ENCODE measurements at places on chromosomes 2 and 18.

DNA sequence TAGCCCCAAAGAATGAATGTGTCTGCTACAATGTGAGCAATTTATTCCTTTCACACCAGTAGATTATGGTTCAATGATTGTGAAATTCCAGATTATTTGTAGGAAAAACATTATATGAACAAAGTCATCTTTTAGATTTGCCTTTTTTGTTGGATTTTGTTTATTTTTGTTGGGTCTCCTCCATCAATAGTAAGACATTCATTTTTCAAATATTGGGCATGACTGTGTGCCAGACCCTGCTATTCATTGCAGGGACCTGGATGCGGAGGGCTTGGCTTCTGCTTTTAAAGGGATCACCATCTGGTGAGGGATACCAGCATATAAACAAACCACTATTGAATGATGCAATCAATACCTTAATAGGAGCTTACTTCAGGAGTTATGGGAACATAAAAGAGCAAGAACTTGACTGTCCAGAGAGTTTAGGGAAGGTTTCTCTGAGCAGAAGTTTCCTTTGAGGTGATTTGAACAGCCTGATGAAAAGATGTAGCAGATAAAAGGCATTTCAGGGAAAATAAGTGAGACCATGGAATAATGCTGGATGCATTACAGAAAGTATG, 486.7 kb downstream of the EPHA4 start:
- ATAC-seq = no peak

- peak; percentile 60 for ATAC-seq
Observed at GRCh38 chr18:9673296-9674251, 34.5 kb upstream of the RAB31 start.

DNA sequence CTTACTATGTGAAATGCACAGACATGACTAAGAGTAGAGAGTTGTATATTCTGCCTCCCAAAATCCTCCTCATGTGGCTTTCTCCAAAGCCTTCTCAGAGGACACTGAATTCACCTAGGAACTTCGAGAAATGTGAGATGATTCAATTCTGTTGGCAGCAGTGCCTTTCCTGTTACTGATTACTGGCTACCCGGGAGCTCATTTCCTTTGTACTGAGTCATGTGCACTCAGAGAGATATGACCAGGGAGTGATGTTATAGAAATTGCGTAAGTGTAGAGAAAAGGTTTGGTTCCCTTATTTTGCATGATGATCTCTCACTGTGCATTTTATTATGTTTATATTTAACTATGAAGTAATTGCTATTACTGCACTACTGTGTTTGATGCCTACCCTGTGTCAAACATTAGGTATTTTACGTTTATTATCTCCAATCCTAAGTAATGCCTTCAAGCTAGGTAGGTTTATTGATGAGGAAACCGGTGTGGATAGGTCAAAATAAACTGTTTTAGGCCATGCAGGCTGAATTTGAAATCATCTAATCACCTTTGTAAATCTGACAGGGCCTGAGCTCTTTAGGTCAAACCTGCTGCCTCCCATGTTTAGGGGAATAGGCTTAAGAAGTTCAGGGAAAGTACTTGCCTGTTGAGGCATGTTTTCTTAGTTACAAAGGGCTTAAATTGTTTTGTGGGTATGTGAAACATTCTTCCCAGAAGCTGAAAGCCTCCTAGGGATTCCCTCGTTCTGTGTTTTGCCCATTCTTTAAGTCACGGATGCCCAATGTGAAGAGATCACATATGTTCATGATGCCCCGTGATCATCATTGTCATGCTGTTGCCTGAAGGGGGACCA, 86.8 kb downstream of the FMNL2 start:
- ATAC-seq = peak; percentile 93

- no peak for ATAC-seq
Observed at GRCh38 chr18:27144672-27145071, 40.4 kb downstream of the CHST9 start.

DNA sequence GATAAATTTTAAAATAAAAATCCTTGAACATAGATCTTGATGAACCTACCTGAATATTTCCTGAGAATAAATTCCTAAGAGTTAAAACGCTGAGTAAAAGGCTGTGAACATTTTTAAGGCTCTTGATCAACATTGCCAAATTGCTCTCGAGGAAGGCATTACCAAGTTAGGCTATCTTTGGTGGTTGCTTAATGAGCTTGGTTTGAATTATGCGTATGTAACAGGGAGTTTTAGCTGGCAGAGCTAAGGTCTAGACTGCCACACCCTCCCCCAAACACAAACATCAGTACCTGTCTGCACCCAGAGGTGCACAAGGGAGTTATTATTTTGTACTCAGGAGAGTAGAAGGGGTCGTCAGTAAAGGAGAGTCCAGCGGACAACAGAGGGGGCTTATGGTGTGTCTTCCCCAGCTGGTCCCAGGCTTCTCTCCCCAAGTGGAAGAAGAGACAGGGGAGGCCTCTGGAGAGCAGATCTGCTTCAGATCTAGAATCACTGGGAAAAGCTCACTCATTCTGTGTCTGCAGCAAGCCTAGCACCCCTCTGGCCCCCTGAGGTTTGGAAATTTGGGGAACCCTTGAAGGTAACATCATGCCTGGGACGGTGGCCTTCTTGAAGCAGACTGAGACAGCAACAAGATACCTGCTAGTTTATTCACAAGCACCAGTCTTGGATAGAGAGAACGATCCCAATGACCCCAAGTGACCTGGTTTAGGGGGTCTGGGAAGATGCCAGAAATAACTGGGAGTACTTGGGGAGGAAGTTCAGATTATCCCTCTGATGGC, 197.2 kb upstream of the ID2 start:
- no peak for ATAC-seq

- peak; percentile 64 for ATAC-seq
Observed at GRCh38 chr18:13611601-13612195, 114.7 kb downstream of the FAM210A start.

GRCh38 chr2:217843324-217843723, 159.5 kb downstream of the TNS1 start:
- no peak for ATAC-seq

DNA sequence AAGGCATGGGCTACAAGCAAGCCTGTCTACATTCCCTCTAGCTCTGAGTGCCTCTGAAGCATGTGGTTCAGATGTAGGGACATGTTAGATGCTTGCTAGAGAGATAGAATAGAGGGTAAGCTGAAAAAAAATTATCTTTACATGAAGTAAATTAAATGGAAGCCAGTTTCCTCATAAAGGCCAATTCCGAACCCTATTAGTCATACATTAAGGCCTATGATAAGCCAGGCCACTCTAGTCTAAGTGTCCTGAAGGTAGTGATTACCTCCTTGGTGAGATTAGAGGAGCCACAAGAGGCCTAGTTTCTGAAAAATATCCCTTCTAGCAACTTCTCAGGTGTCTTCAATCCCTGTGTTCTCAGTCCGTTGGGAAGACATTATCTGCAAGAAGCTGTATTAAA, 72.4 kb upstream of the NPAS2 start:
- no peak for ATAC-seq

DNA sequence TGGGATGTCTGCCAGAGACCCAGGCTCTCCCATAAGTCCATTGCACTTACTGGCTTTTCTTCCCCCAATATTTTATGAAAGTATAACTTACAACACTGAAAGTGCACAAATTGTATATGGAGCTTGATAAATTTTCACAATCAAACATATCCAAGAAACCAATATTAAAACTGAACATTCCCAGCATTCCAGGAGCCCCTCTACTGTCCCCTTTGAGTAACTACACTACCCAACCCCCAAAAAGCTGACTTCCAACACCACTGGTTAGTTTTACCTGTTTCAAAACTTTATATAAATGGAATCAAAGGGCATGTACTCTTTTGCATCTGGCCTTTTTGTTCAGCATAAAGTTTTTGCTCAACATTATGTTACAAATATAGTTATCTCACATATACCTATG, 35.2 kb upstream of the PKDCC start:
- ATAC-seq = no peak

DNA sequence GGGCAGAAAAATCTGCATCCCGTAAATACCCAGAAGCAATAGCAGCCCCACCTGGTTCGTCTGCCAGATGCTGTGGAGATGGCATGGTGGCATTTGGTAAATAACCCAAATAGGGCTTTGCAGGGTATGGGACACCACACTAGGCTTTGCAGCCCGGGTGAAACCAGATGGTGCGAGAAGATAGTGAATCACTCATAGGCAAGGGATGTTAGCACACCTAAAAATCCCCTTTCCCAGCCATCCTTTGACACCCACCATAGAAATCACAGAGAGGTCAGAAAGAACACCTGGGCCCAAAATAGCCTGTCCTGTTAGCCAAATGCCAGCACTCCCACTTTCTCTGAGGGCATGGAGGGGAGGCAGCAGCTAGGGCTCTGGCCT, 47.6 kb downstream of the BCL11A start:
- no peak for ATAC-seq

- ATAC-seq = no peak
Observed at GRCh38 chr18:77038182-77038858, 94.3 kb downstream of the MBP start.

DNA sequence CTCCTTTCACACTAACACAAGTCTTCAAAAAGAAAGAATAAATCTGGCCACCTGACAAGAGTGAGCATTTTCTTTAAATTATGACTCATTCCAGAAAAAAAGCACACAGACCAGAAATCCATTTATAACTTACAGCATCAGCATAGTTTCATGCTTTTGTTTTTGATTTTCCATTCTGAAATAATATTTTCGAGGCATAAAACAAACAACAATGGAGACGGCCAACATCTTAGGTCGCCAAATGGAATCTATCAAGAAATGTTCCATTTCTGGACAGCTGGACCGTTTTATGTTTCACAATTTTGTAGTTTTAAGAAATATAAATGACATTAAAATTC, 165.4 kb upstream of the ZFP36L2 start:
- ATAC-seq = peak; percentile 69

GRCh38 chr18:29078273-29078672, 901.3 kb upstream of the CDH2 start:
- ATAC-seq = no peak

- ATAC-seq = no peak
Observed at GRCh38 chr18:63421514-63421913, 762 bp downstream of the VPS4B start.

DNA sequence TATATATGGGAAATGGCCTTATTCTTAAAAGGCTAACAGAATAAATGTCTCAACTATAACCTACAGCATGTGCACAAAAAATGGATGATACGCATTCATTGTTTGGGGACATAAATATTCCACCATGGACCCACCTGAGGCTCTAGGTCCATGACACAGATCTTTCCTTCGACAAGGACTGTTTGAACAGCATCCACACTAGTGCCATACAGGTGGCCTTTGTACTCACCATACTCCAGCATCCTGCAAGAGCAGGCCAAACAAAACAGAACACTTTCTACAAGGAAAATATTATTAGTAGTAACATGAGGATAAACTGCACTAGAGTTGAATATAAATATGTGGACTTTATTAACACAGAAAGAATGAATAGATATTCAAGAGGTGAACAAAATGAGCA, 6.1 kb upstream of the TMEM237 start:
- ATAC-seq = no peak

GRCh38 chr2:111029181-111029927, 91.4 kb upstream of the BCL2L11 start:
- no peak for ATAC-seq

DNA sequence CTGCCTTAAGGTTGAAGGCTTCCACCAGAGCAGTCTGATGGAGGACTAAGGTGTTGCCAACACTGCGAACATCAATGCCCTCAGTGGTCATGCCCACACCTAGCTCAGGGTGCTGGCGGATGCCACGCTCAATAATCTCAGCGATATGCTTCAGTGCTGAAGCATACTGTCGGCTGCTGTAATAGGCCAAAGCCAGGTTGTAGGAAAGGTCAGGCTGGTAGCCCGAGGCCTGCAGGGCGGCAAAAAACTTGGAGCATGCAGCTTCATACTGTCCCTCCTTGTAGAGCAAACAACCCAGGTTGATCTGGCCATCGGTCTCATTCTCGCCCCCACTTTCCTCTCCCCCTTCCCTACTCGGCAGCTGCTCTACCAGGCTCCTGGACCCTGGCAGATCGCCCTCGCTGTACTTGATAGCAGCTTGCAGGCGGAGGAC, 159.4 kb downstream of the AGPS start:
- no peak for ATAC-seq

DNA sequence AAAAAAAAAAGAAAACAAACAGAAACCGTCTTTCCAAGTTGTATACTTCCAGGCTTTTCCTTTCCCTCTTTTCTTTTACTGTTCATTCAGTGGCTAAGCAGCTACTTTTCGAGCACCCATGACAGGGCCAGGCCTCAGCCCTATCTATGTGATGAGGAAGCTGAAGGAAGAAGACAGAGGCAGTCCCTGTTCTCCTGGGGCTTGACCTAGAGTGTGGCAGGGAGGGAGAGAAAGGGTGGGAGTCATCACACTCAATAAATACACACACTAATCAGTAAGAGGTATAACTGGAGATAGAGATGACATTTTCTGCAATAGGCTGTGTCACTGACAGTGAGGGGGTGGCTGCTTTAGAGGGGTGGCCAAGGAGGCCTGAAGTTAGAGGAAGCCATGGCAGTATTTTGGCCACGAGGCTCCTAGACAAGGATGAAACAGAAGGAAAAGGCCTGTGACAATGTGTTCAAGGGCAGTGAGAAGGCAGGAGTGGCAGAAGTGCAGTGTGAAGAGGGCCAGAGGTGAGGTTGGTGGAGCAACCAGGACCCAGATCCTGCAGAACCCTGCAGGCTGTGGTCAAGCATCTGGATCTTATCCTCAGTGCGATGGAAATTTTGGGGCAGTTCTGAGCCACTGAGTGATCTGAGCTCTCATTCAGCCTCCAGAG, 131.8 kb upstream of the TTC39C start:
- no peak for ATAC-seq

GRCh38 chr2:130387804-130388203, 31.9 kb downstream of the PTPN18 start:
- ATAC-seq = peak; percentile 20

DNA sequence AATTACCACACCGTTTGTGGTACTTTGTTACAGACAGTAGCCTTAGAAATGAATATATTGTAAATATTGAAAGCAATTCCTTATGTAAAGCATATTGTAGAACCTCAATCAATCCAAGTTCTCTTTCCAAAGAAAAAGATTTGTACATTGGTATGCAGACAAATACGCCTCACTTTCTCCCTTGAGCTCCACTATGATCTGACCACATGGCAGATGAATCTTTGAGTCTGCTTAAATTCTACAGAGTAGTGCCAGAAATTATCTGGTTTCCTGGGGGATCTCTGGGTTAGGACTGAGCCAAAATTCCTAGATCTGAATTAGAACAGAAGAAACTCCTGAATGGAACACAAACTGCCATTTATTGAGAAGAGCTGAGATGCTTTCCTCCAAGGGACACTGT, 99.0 kb downstream of the CPO start:
- ATAC-seq = no peak

DNA sequence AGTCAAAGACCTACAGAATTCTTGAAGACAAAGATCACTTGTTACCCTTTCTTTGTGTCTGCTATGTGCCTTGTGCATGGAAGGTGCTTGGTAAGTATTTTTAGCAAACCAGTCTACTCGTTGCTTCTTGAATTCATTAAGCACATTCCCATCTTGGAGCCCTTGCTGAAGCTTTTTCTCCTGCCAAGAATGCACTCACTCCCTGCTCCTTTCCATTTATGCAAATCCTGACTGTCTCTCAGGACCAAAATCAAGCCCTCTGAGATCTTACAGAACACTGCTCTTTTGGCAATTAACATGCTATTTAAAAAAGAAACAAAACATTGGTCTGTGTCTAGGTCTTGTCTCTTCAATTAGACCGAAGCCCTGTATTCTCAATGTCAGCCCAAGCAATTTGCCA, 75.8 kb downstream of the CLHC1 start:
- peak; percentile 64 for ATAC-seq

GRCh38 chr18:59671551-59671950, 25.7 kb downstream of the CCBE1 start:
- no peak for ATAC-seq
